ENCODE measurements at places on chromosomes 13 and 19.

- peak; percentile 91 for DNase-seq
Observed at GRCh38 chr13:109784590-109785140, 1.7 kb downstream of the IRS2 start.

- DNase-seq: no peak
Observed at GRCh38 chr13:73549717-73550116, 490.9 kb downstream of the KLF5 start.

DNA sequence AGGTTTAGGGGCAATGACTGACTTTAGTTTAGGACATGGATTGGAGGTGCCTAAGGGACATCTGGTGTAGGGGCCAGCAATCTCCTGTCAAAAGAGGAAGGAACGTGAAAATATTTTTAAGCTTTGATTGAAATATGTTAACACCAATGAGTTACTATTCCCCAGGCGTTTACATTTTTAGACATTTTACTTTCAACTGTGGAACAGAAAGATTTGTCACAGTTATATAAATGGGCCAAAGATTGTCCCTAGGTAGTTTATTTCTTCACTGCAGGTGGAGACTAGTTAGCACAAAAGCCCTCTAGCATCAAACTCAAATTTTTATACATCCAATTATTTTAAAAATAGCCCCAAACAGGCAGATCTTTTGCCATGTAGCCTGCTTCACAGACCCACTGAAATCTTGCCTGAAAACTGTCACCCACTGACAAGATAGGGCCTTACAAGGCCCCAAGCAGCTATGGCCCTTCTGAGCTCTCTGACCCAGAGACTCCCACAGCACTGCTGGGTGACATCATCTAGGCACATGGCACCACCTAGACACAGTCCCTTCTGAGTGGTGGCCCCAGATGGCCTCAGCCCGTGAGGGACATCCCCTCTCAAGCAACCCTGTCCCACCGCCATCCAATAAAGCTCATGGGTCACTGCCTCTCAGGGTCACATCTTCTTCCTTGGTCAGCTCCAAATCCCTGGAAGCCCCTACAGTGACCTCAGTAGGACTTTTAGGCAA, 64.8 kb upstream of the DOCK9 start:
- no peak for DNase-seq

DNA sequence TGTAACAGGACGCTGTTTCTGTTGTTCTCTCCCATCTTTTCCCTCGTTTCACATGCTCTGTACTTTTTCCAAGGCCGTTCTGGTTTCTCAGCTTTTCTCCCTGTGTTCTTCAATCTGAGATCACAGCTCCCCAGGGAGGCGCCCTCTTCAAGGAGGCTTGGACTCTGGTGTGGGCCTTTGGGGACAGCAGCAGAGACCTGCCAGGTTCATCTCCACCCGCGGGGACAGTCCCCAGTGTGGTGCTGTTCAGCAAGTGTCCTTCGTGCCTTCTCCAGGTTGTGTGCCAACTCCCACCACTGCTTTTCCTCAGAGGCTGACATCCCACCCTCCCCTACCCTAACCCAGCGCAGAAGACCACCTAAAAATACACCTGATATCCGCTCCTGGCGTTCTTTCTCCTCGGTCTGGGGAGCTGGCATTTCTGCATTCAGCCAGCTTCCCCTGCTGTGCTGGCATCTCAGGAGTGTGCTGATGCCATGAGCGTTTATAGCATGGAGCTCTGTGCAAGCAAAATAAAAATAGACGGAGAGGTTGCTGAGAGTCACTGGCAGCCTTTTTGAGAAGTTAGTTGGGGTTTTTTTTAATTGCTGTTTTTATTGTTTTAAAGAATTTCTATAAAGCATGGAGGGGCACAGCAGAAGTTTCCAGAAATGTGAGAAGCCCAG, 149.4 kb downstream of the STK24 start:
- DNase-seq: no peak

GRCh38 chr13:50453188-50453587, 390.3 kb downstream of the DLEU7 start:
- no peak for DNase-seq
